Osteoblast (primary cell): ENCODE measurements at places on chromosomes 13 and 19.
A peak's percentile ranks its signal among the peaks of the same experiment; 100 is the strongest.

DNA sequence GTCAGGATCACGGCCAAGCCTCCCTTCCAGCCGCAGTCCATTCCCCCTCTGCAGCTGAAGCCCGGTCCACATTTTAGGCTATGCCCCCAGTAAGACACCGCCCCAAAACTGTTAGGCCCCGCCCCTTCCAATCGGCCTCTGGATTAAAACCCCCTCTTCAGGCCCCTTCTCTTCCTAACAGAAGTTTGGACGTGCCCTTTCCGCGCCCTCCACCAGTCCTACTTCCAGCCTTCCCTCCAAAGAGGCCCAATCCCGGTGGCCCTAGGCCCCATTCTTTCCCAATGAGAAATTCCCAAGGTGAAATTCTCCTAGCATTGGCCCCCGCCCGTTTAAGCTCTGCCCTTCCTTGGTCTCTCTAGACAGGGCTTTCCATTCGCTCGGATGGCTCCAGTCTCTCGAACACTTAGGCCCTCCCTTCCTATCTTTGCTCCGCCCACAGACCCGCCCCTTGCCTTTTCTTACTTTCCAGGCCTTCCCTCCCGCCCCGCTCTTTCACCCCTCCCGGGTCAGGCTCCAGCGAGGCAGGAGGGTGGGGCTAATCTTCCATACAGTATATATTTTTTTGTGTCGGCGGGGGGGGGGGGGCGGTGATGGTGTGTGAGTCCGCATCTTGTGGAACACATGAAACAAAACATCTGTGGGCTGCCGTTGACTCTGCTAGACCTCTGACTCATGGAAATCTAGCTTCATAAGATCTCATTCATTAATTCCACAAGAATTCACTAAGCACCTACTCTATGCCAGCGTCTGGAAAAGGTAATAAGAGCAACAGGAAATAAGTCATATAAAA lies 13.6 kb downstream of the LTBP4 start:
- peaks cover 4% of the 10 kb centered on the region for H3K4me1 ChIP-seq
- H3K27ac ChIP-seq = peak overlapping the region; percentile 75
- DNase-seq = peak; percentile 97
- peaks cover 18% of the 10 kb centered on the region for H3K36me3 ChIP-seq
- H3K27me3 ChIP-seq = no peaks in the 10 kb centered on the region
- H3K4me3 ChIP-seq = peak overlapping the region; percentile 92

DNA sequence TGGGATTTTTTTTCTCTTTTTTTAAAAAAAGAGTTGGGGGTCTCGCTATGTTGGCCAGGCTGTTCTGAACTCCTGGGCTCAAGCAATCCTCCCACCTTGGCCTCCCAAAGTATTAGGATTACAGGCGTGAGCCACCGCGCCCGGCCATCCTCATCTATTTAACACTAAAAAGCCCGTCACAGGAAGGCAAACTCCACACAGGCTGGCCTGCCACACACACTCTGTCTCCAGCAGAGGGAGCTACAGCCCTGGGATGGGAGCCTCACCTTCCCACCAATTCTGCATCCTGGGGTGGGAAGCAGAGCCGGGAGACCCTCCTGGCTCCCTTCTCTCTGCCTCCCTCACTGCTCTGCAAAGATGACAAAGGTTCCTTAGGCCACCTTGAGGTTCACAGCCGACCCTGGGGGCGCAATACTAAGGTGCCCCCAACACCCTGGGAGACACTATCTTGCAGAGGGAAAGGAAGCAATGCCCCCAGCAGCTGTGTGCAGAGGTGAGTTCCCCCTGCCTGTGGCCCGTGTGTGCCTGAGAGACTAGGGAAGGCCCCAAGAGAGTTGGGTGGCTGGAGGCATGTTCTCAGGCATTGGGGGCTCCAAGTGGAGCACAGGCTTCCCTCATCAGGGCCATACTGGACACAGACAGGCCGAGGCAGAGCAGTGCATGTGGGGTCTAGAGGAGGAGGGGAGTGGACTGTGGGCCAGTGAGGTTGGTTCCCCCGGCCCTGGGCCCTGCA lies 27.4 kb upstream of the TIMM44 start:
- no peaks in the 10 kb centered on the region for H3K4me1 ChIP-seq
- H3K27ac ChIP-seq = no peak overlapping the region
- H3K36me3 ChIP-seq = peaks cover 49% of the 10 kb centered on the region
- DNase-seq = peak; percentile 92

DNA sequence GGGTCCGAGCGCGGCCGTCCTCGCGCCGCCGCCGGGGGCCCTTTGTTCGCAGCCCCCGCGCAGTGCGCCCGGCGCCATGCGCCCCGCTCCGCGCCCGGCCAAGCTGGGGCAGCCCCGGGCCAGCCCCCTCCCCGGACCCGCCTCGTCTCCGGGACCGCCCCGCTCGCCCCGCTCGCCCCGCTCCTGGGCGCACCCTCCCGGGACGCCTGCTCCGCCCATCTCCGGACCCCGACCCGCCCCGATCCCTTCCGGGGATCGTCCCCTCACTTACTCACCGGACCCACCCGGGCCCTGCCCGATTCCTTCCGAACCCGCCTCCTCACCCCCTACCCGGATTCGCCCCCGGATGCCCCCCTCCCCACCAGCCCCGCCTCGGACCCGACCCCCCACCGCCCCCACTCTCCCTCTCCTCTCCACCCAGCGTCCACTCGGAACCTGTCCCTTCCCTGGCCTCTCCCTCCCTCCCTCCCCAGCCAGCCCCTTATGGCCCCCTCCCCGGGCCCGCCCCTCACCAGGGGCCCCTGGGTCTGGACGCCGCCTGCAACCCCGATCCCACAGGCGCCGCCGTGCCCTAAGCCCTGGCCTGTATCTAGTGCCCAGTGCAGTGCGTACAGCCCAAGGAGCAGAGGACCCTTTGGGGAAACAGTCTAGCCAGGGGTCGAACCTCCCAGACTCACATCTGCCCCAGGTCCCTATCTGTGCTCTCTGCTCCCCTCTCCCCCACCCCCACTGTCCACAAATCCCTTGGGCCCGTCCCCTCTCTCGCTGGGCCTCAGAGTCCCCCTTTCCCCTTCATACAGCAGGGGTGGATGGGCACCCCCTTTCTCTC lies at the start of gene CPAMD8:
Gene CPAMD8 (minus strand): TSS at position 105 of the 829 bp plus-strand sequence. CDS start 168 bp downstream, outside the sequence.
- no peak within 1 kb of the TSS for H3K27ac ChIP-seq
- peaks cover 3% of the 10 kb centered on the region for H3K4me1 ChIP-seq
- H3K36me3 ChIP-seq = no peaks in the 10 kb centered on the region

DNA sequence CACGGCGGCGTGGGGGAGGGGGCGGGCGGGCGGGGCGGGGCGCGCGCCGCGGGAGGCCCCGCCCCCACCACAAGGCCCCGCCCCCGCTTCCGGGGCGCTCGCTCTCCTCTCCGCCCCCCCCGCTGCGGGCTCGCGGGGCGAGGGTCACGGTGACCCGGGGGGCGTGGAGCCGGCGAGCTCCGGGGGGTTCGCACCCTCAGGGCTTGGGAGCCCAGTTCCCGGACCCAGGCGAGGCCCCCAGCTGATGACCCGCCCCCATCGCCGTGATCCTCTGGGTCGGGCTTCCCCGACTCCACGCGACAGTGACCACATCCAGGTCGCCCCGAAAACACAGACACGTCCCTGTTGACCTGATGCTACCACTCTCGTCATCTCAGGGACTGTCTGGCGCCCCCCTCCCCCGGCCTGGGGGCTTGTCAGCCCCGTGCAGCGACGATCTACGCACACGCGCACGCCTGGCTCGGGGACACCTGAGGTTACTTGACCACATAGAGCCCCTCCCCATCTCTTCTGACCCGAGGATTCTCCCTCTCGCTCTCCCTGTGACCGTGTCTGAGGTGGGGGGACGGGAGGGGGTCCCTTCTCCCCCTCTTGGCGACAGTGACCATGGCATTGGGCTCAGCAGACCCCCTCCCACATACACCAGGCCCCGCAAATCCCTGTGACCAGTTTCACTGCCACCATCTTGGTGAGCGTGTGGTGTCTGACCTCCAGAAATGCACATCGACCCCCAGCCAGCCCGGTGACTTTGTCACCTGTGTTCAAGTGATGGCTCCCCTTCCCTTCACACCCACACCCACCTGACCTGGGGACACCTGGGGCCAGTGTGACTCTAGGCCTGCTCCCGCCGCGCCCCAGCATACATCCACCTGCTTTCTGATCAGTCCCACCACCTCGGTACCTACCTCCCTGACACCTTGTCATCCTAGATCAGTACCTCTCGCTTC lies 670 bp downstream of the MAP2K7 start:
- H3K27ac ChIP-seq = peak overlapping the region; percentile 80
- H3K4me1 ChIP-seq = peaks cover 16% of the 10 kb centered on the region
- peak; percentile 96 for DNase-seq
- no peaks in the 10 kb centered on the region for H3K27me3 ChIP-seq

DNA sequence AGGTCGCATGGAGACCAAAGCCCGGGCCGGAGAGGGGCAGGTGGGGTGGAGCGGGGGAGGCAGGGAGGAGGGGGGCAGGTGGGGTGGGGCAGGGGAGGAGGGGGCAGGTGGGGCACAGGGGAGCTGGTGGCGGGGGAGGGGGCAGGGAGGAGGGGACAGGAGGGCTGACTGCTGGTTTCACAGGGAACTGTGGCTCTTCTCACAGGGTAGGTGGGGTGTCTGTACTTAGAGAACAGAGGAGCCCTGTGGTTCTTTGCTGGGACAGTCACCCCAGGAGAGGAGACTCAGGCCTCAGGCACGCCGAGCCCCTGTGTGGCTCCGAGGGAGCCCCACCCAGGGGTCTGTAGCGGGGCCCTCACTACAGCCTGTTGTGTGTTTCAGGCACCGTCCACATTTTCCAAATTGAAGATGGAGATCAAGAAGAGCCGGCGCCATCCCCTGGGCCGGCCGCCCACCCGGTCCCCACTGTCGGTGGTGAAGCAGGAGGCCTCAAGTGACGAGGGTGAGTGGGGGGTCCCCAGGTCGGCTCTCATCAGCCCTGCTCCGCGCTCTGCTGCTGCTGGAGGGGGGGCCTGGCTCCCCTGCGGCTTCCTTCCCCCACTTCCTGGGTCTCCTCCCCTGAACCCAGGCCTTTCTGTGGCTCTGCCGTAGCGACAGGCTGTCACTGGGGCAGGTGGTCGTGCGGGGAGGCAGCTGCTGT lies 162.7 kb downstream of the KDM4B start:
- no peak for DNase-seq
- H3K27me3 ChIP-seq = no peaks in the 10 kb centered on the region
- H3K4me1 ChIP-seq = no peaks in the 10 kb centered on the region
- H3K4me3 ChIP-seq = no peak overlapping the region
- H3K36me3 ChIP-seq = peaks cover 13% of the 10 kb centered on the region
- no peak overlapping the region for H3K27ac ChIP-seq

DNA sequence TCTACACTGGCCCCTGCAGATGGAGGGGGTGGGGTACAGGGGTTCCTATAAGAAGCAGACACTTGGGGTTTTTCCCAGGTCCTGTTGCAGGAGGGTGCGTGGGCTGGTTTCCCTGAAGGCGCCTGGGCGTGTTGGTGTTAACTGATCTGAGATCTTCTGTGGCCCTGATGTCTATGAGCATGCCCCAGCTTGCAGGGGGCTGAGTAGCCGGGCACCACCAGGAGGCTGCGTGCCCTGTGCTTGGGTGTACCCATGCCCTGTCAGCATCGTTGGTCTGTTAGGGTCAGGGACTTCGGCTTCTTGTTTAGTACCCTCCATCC lies 45.3 kb downstream of the CAPN12 start:
- H3K36me3 ChIP-seq = peaks cover 80% of the 10 kb centered on the region
- H3K27me3 ChIP-seq = no peaks in the 10 kb centered on the region
- peak; percentile 44 for DNase-seq
- H3K4me3 ChIP-seq = no peak overlapping the region
- no peak overlapping the region for H3K27ac ChIP-seq

DNA sequence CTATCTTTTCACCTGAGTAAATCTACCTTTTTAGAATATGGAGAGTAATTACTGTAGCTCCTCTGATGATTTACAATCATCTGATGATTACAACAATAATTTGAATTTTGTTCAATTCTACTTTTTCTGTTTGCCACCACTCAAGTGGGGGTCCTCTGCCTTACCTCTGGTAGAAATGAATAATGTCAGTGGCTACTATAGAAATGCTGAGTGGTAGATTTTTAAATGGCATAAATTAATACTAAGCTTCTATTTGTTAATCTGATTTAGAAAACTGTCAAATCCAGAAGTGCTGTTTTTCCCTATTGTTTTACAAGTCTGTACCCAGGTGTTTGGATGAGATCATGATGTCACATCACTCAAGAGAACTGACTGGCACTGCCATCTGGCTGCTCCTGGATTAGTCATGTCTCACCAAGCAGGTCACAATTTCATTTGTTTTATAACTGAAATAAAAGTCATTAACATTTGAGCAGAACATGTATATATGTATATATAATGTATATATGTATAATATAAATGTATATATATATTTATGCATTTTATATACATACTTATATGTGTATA lies 494.8 kb downstream of the TBC1D4 start:
- DNase-seq = no peak
- no peaks in the 10 kb centered on the region for H3K27me3 ChIP-seq
- H3K4me3 ChIP-seq = no peak overlapping the region
- no peaks in the 10 kb centered on the region for H3K36me3 ChIP-seq

DNA sequence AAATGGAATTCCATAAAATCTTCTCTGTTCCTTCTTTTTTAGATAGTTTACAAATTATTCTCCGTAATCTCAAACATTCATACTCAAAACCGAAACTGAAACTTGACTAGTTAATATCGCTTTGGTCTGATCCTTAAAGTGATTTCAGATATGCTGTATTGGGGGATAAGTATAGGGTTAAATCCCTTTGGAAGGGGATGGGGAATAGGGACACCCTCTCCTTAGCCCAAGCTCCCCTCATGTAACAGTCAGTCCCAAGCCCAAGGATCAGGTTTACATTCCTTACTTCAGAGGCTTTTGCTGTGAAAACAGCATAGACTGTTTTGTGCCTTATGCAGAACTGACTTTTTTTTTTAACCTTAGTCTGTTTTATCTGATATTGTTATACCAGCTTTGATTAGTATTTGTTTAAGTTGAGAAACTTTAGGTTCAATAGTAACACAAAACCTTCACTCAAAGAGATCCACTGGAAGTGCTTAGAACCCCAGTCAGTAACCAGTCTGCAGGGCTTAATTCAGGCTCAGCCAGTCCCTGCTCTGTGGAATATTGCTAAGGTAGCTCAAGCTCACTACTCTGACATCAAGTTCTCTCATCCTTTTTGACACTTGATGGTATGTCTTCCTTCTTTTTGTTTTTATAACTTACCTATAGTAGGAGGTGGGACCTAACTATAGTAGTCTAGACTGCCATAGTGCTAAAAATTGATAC lies 10.5 kb downstream of the CDADC1 start:
- no peak for DNase-seq
- peaks cover 24% of the 10 kb centered on the region for H3K36me3 ChIP-seq
- H3K4me3 ChIP-seq = peak overlapping the region; percentile 58
- peak overlapping the region; percentile 38 for H3K27ac ChIP-seq
